Tibial artery (tissue), 4 donors: ENCODE measurements at places on chromosomes 6 and 20.
A peak's percentile ranks its signal among the peaks of the same experiment; 100 is the strongest.

DNA sequence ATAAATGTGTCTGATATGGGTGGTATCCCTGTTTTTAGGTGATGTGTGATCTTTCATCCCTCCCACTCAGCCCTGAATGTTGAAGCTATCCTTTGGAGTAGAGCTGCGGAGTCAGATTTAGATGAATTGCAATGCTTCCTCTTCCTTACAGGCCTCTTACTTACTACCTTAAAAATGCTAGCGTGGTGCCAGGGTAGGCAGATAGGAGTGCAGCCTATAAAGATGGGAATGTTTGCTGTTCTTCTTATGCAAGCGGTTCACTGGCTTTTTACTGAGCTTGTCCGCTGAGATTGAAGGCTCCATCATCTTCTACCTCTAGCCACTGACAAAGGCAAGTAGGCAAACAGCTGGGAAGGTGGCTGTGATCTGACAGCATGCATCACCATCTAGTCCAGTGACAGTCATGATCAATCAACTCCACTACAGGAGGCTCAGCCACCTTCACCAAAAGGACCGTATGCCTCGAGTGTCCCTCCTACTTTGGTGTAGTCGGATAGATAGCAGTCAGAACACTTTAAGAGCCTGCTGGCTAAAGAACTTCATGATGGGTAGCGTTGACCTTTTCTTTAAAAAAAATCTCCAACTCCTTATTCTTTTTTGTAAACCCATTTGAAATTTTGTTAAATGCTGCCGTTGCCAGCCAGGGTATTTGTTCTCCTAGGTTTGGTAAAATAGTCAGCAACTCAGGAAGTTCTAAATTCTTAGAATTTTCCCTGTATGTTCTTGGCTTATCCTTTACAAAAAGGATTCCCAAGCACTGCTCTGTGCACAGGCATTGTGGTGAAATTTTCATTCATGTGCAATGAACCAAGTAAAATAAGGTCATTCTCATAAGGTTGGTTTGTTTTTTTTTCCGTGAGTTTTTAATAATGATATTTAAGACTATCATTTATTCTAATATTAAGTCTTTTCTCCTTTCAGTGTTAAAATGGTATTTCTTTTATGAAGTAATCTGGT, 169.6 kb downstream of the MTHFD1L start:
- peak; percentile 12 for DNase-seq

DNA sequence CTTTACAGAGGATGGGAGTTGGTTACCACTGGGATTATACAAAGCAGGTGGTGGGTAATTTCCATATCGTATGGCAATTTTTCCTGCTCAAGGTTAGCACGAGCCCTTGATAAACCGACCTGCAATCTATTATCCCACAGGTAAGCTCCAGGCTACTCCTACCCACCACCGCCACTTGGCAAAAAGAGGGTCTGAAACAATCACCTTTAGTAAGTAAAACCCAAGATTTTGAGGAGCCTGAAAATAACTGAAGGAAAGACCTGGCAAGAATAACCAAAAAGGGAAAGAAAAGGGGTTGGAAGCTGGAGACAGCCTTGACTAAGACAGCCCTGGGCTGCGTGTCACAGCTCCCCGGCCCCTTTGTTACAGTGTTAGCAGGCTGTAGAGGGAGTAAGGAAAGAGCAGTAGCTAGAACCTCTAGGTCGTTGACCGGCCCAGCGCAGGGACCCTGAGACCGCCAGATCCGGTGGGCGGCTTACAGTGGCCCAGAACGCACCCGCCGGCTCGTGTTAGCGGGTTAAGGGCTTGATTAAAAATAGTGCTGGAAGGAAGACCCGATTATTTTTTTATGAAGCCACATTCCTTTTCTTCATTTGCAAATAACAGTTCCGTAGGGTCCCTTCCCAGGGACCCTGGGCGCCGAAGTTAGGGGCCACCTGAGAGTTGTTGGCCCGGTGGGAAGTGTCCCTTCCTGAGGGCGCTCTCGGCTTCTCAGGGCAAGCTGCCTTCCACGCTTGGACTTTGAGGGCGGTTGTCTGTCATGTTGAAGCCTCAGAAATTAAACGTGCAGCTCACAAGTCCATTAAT, 30.5 kb downstream of the TFAP2B start:
- no peak for DNase-seq

DNA sequence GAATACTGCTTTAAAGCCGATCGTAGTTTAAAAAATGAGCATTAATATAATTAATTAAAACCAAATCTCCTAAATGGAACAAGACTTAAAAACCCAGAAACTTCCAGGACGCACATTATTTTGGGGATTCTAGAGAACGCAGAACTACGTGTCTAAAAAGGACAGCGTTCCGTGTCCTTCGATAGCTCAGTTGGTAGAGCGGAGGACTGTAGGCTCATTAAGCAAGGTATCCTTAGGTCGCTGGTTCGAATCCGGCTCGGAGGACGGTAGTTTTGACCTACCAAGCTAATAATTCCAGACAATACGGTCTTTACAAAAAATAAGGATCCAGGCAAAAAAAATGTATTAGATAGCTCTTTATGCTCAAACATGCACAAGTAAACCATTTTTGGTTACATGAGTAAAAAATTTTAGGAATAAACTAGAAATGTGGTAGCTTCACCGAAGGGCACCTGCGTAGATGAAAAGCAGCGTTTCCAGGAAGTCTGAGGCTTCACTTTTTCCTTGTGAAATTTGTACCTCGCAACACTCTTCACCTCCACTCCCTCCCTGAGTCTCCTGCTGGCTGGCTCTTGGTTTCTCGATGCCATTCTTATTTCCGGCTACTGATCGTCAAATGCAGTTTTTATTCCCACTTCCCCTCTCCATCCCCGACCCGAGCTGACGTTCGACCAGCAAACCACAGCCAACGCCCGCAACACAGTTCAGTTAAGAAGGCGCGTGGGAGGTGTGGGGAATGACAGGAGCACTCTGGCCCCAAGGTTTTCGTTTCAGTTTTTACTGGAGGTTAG, 19.6 kb upstream of the ABT1 start:
- no peak for DNase-seq

- no peak for DNase-seq
Measured at GRCh38 chr6:90126181-90126580, 170.5 kb downstream of the BACH2 start.

- no peak for DNase-seq
Measured at GRCh38 chr6:5401845-5402738, 140.8 kb downstream of the FARS2 start.

DNA sequence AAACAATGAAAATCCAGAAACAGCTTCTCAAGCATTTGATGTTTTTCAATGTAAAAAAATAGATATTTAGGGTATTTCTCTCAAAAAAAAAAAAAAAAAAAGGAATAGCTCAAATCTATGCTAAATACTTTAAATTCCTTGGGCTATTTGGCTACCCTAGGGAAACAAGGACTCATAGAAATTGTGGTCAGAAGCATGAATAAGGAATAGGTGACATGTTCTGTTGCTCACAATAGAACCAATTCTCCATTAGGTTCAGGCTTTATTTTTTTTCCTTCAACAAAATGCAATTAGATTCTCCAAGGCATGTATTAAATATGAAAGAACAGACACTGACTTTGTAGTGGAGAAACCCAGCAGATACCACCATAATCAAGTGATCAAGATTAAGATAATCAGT, 904.3 kb upstream of the FLRT3 start:
- no peak for DNase-seq

DNA sequence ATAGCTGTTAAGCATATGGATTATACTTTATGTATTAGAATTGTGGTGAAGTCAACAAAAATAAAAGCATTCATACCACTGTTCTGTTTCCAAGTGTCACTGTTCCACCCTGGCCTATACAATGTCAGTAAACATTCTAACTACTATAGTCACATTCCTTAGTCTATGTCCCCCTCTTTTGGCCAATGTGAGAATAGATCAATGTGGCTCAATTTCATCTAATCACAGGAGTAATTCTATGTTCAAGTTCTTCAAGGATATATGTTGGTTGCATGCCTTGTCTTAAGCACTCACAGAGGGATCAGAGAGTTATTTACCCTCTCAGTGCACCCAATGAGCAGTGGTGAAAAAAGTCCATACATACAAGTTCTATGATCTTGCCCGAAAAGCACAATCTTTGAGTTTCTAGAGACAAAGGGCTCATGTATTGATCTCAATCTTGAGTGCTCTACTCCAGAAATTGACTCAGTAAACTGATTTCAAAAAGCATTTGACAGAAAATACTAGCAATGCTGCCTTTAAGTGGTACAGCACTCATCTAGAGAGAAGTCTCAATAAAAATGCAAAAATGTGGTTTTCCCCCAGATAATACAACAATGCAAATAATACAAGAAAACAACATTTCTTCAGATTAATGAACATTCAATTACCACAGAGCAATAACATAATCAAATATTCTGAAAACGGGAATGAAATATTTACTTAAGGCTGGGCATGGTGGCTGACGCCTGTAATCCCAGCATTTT, 16.5 kb downstream of the SMLR1 start:
- no peak for DNase-seq

GRCh38 chr6:5481750-5482149, 220.4 kb downstream of the FARS2 start:
- DNase-seq, result no peak

DNA sequence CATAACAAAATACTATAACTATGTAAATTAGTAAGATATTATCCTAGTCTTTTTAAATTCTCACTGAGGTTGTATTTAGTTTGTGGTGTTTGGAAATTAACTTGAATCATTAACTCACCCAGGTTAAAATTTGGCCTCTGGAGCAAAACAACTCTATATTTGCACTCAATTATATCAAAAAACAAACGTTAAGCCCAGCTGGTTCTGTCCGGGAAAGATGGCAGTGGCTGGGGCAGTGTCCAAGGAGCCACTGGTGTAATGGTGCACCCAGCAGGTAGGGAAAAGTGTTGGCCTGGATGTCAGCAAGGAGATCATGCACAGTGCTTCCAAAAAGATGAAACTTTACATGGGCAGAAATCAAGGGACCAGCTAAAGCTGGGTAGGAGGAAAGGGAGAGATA, 285.3 kb upstream of the CITED2 start:
- no peak for DNase-seq

DNA sequence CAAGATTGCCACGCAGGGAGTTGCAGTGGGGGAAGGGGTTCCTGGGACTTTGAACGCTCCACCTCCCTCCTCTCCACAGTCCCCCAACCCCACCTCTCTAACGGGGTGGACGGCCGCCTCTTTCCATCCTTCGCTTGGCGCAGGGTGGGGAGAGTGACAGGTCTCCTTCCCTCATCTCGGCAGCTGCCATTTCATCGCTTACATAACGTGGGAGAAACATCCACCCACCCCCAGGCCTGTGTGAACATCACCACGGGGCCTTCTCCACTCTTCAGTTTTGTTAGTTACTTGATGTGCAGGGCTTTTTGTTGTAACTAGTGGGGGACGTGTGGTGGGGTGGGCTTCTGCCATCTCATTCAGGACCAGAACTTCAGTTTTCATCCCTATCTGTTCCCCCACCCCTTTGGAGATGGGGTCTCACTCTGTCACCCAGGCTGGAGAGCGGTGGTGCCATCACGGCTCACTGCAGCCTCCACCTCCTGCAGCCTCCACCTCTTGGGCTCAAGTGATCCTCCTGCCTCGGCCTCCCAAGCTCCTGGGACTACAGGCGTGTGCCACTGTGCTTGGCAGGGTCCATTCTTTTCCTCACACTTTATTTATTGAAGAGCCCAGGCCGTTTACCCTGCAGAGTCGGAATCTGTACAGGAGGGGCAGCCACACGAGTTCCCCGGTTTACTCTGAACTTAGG, 17.7 kb downstream of the RTEL1 start:
- no peak for DNase-seq

GRCh38 chr6:149694921-149695320, 23.0 kb downstream of the LATS1 start:
- DNase-seq, result no peak

GRCh38 chr6:93017626-93018025, 401.7 kb downstream of the EPHA7 start:
- DNase-seq, result no peak

- no peak for DNase-seq
Measured at GRCh38 chr6:141664744-141665143, 468.0 kb upstream of the GJE1 start.

DNA sequence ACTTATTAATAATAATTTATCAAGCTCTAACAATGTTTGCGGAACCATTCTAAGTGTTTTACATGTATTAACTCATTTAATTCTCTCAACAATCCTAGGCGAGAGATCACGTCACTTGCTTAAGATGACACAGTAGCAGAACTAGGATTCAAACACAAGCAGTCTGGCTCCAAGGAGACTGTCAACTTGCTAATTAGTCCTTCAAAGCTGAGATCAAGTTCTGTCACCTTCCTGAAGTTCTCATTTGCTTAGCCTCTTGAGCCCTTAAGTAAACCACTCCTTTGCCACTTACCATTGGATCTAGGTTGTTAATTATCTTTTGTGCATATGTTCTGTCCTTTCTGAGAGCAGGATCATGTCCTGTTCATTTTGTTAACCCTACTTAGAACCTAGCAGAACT, 14.1 kb downstream of the FKBP5 start:
- no peak for DNase-seq

GRCh38 chr6:82507112-82507511, 143.5 kb downstream of the TPBG start:
- DNase-seq, result no peak

GRCh38 chr20:50067461-50067860, 45.5 kb downstream of the UBE2V1 start:
- no peak for DNase-seq

GRCh38 chr20:36173451-36173933, 19.0 kb downstream of the EPB41L1 start:
- no peak for DNase-seq

DNA sequence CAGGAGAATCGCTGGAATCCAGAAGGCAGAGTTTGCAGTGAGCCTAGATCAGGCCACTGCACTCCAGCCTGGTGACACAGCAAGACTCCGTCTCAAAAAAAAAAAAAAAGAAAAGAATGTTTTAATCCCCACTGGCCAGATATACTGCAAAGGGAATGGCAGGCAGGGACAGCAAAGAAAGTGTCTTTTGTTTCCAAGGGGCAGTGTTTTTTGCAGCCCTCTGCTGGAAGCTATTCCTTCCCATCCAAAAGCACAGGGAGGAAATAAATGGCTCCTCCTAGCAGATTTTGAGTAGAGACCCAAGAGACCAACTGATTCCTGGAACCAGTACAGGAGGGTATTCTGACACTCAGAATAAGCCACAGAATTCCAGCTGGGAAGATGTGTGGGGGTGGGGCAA, 112.5 kb upstream of the STMND1 start:
- DNase-seq, result no peak
